ENCODE measurements at places on chromosomes 3 and 15.

GRCh38 chr15:78598348-78598747 lies 22.4 kb downstream of the CHRNA3 start:
- no peak for DNase-seq

DNA sequence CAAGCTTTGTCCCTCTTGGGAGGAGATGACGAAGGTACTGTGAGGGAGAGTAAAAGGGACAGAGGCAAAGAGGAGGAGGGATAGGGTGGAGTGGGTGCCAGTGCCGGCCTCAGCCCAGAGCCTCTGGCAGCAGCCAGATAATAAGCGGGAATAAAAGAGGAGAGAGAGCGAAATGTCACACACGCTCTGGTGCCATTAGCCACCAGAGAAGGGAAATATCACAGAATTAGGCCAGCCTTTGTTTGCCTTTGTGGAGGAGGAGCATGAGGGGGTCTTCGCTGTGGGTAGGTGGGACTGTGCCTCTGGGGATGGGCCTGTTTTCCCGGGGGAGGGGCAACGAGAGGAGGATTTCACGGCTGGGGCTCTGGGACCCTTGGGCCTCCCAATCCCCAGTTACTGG lies 67.8 kb downstream of the LINGO1 start:
- no peak for DNase-seq

DNA sequence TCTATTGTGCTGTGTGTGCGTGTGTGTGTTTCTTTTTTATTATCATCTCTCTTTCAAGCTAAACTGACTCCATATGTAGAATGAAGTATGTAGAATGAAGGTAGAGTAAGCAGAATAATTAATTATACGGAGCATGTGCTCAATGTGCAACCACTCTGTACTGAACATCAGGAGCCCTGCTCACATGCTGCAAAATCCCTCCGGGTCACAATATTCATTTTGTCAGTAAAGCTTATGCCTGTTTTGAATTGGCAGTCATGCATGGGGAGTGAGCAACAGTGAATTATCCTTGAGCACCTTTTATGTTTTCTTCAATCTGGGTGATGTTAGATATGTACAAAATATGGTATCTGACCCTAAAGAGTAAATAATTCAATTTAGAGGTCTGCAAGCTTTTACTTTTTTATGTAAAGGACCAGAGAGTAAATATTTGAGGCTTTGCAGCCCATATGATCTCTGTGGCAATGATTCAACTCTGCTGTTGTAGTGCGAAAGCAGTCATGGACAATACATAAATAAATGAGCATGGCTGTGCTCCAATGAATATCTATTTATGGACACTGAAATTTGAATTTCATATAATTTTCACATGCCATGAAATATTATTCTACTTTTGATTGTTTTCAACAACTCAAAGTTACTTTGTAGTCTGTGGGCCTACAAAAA lies 199.9 kb downstream of the VGLL3 start:
- no peak for DNase-seq

DNA sequence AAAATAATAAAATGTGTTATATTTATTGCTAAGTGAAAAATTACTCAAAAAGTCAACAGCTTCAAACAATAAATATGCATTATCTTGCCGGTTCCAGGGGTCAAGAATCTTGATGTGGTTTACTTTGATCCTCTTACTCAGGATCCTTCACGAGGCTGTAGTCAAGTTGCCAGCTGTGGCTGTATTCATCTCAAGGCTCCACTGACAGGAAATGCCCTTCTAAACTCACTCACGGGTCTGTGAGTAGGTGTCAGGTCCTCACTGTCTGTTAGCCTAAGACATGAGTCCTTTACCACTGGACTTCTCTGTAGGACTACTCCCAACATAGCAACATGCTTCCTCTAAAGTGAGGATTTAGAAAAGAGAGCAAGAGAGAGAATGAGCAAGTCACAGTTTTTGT lies 983.0 kb downstream of the SI start:
- DNase-seq: no peak

DNA sequence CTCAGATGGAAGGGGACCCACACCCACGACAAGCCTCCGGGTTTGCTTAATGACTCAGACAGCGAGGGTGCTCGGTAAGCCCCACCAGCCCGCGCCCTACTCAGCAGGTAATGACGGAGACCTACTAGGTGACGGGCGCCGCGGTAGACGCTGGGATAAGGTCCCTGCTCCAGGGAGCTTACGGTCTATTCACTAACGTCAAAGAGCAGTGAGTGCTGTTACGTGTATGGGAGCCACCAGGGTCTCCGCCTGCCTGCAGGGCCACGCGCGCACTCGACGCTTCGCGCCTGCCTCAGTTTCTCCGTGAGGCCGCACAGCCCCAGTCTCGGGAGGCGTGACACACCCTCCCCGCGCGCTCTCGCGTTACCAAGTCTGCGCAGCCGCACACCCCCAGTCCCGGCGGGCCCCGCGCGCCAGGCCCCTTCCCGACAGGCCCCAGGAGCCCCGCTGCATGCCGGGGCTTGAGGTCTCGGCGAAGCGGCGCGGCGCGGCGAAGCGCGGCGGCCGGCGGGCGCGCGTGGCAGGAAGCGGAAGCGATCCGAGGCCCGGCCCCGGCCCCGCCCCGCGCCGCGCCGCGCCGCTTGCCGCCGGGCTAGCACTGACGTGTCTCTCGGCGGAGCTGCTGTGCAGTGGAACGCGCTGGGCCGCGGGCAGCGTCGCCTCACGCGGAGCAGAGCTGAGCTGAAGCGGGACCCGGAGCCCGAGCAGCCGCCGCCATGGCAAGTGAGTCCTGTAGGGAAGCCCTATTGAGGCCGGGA lies at the start of gene SEC61A1:
Gene SEC61A1 (plus strand): TSS at position 601 of the 758 bp plus-strand sequence. CDS start 116 bp downstream, at position 717.
- DNase-seq: peak; percentile 98

DNA sequence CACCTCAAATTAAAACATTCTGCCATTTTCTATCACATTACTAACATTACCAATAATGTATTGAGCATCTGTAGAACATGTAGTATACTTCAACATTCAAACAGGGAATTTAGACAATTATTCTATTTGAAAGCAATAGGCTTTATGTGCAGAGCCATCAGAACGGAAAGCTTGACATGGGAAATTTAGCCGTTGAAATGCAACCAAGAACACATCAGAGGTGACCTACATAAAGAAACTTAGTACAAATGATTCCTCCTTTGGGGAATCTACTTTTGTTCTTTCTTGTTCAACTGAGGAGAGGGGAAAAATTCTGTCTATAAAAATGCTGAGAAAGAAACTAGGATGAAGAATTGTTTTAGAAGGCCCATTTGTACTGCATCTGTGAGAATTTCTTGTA lies 38.6 kb upstream of the RBMS3 start:
- no peak for DNase-seq

GRCh38 chr3:186493525-186494255 lies 50.5 kb downstream of the CRYGS start:
- no peak for DNase-seq

DNA sequence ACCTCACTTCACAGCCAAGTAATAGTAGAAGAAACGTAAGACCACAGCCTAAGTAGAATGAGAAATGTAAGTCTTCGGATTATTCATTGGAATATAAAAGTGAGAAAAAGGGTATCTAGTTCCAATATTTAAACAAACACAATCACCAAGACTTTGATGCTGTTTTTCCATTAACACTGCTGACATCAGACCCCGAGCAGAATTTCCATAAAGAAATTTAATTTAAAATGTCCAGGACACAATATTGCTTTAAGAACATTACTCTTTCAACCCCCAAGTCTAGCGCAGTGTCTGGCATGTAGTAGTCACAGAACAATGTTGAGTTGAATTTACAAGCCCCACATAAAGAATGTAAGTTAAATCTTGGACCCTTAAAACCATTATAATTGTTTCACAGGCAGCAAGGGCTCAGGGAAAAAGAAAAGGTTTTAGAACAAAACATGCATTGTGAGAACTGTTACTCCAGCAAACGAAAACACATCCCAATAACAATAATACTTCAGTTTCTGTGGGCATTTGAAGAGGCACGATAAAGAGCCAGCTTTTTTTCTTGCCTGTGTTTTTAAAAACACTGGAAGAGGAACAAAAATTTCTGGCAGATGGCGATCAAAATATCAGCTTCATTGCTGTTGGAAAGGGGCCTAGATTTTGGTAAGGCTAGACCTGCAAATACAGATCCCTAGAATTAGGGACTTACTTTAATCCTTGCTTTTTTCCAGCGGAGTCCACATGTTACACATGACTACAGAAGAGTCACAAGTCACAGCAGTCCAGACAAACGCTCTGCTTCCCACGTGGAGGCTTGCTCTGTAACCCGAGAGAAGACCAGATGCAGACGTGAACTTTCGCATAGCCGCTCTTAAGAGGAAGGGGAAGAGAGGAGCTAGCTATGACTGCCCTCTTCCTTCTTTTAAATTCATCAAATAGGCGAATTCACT lies 77.9 kb upstream of the IGSF10 start:
- no peak for DNase-seq

DNA sequence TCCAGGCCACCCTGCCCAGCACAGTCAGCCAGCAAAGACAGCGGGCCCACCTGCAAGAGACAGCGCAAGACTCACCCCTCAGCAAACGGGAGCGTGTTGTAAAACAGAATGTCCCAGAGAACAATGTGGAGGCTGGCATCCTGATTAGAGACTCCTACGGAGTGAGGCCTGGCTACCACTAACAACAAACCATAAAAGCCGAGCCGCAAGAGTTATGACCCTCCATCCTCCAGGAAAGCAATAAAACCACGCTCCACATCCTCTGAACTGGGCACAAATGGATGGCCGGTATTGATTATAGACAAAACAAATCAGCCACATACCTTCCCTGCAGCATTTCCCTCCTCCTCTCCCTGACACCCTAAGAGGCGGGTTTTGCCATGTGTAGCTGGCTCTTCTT lies 75.8 kb upstream of the LIPC start:
- peak; percentile 35 for DNase-seq

DNA sequence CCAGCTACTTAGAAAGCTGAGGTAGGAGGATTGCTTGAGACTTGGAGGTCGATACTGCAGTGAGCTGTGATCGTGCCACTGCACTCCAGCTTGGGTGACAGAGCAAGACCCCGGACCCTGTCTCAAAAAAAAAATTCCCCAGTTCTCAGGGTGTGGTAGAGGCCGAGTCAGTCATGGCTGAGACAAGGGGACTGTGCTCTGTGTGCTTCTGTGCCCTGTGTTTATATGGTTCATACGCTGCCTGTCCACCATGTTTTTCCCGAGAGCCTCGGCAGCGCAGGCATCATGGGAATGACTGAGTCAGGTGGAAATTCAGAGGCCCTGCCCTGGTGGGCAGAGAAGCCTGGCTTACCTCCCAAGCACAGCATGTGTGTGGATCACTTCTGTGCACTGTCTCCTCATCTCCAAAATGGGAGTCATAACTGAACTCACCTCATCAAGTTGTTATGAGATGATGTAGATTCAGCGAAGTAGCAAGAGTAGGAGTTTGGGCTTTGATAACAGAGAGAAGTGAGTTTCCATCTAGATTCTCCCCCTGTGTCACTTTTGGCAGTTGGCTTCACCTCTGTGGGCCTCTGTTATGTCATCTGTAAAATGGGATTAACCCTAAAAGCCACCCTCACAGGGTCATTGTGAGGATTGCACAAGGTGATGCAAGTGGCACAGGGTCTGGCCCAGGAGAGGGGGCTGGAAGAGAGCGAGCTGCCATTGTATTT lies 56.9 kb downstream of the FLNB start:
- DNase-seq: no peak

DNA sequence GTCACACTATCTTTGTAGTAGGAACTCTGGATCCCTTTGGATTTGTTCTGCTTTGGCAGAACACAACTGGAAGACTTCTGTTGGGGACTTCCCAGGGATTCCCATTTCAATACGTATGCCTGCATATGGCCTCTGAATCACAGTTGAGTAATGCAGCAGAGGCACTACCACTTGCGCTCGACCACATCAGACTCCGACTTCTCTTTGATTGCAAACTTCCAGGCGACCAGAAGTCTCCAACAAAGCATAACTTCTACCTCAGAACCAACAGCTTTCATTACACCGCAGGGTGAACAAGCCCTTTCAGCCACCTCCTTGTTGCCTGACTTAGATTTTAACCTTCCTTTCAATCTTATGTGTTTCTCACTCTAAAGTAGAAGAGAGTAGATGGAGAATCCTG lies 924.4 kb downstream of the IGSF11 start:
- no peak for DNase-seq

DNA sequence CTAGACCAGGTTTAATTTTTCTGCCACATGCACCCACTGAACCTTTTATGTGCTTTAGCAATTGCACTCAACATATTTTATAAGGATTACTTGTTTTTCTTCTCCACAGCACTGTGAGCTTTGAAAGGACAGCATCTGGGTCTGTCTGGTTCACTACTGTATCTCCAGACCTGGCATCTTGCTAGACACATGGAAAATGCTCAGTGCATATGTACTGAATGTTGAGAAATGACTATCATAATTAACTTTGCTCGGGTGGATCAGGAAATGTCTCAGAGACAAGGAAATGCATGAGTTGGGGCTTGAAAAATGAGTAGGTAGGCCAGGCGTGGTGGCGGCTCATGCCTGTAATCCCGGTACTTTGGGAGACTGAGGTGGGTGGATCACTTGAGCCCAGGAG lies 40.2 kb downstream of the DOCK3 start:
- no peak for DNase-seq

- peak; percentile 21 for DNase-seq
These were observed 269.4 kb upstream of the RBMS3 start for GRCh38 chr3:29011441-29011840.

- DNase-seq: no peak
These were observed 1.5 kb upstream of the ARHGAP31 start for GRCh38 chr3:119292666-119293065.

- no peak for DNase-seq
These were observed 1.9 kb upstream of the ARL6IP5 start for GRCh38 chr3:69082805-69083204.

DNA sequence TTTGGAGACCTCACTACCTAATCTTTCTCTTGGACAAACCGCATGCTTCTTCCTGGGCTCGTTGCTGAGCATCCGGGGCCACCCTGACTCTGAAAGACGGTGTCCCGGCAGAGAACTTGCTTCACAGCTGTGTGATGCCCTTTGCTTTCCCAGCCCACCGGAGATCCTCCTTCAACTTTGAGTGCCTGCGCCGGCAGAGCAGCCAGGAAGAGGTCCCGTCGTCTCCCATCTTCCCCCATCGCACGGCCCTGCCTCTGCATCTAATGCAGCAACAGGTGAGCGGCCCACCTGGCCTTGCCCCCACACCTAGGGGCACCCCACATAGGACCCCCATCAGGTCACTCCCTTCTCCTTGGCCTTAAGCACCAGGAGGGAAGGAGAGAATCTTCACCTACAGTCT lies 37.7 kb downstream of the CHDH start:
- DNase-seq: no peak

DNA sequence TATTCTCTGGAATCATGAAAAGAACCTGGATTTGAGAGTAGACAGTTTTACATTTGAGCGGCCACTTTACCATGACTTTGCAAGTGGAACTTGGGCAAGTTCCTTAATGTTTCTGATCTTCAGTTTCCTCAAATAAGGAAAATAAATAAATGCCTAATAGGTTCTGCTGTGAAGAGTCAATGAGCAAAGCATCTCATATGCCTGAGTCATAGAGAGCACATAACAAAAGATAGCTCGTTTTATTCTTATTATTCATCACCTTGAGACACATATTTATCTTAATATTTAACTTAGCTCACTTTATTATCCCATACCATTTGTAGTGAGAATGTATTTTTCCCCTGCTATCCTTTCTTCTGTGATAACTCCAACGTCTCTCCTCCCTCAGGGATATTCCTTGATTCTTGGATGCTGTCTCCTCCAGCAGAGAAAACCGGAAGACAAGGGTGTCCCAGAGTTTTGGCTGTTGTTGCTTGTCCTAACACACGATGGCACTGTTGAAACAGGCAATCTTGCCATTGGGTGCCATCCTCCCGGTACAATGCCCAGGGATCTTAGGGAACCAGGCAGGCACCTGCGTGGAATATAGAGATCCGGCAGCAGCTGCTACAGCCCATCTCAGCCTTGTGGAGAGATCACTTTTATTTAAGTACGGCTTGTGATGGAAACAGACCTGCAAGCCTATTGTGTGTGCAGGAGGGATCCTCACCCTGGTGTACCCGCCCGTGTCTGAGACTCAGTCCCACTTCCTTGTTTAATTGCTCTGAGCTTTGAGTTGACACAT lies 33.3 kb upstream of the VPS33B start:
- peak; percentile 88 for DNase-seq

All from NCI-H2081 (cell line).